ENCODE measurements at places on chromosomes 5 and 9.

DNA sequence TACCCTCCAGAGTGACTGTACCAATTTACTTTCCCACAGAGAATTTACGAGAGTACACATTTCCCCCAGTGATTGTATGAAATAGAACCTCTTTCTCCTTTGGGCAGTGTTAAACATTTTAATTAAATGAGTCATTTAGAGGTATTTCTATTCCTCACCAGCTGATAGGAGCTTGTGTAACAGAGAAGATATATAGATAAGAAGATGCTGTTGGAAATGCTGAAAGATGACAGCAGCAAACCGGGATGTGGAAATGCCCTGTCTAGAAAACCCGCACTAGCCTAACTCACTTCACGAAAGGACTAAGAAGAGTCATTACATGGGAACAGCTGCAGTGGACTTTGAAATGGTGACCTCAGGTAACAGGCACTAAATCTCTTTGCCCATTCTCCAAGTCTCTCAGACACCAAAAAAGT, 68.3 kb downstream of the LPAR1 start:
- no peak for DNase-seq

DNA sequence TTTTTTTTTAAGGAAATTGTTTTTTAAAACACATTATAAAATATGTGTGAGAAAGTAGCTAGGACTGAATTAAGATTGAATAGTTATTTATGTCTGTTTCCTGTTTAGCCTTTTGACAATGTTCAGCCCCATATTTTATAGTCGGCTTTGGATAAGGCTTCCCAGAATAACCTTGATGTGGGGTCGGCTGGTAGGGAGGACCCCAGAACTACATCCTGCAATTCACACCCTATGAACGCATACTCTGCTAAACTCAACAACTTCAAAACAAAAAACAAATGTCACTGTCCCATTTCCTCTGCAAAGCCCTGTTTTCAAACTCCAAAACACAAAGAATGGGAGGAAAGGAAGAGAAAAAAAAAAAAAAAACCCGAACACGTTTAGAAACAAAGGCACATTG, 63.1 kb downstream of the ARL15 start:
- no peak for DNase-seq

GRCh38 chr5:57478826-57479225, 3.8 kb downstream of the ACTBL2 start:
- DNase-seq, result no peak

DNA sequence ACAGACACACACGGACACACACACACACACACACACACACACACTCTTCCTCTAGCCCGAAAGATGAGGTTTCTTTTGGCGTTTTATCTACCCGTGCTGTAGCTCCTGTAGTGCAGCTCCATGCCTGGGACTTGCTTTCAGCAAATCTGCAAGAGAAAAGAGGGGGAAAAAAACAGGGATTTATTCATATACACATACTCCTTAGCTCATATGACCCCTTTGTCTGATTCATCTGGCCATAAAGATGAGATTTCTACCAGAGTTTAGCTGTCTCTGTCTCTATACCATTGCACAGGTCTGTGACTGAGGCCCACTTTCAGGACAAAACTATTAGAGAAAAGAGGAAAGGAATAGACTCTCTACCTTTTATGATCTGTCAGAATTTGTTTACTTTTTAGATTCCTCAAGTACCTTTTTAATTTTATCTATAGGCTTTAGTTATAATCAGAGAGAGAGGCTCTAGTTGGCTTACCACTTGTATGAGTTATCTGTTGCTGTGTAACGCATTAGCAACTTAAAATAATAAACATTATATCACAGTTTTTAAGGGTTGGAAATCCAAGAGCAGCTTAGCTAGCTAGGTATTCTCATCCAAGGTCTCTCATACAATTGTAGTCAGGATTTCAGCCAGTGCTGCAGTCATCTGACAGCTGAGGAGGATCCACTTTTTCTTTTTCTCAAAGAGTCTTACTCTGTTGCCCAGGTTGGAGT, 14.7 kb downstream of the SNX2 start:
- DNase-seq, result no peak

- no peak for DNase-seq
Measured at GRCh38 chr5:125891061-125891725, 532.0 kb upstream of the GRAMD2B start.

DNA sequence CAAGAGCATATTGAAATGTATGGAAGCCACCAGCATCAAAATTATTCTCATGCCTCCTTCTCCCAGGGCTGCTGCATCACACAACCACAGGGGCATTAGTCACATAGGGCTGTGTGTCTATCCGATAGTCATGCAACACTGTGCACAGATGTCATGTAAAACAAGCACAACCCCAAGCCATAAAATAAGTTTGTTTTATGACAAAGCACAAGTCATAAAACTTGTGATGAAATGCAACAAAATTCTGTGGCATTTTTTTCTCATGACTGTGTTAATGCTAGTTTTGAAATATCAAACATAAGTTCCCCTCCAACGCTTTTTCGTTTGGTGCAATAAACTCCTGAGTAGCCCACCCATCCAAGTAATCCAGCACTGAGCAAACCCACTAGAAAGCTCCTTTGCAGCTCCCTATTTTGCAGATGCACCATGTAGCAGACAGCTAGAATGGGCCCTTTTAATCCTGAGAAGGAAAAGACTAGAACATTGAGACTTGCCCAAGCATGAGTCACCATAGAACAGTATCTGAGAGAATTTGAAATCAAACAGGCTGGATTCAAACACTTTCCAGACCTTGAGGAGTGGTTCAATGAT, 93.3 kb upstream of the ZNF366 start:
- no peak for DNase-seq

- no peak for DNase-seq
Measured at GRCh38 chr5:93595420-93596147, 12.6 kb downstream of the NR2F1 start.

- DNase-seq, result no peak
Measured at GRCh38 chr5:152956943-152957613, 533.4 kb upstream of the GRIA1 start.

- DNase-seq, result no peak
Measured at GRCh38 chr9:27770541-27770940, 197.3 kb upstream of the C9orf72 start.

DNA sequence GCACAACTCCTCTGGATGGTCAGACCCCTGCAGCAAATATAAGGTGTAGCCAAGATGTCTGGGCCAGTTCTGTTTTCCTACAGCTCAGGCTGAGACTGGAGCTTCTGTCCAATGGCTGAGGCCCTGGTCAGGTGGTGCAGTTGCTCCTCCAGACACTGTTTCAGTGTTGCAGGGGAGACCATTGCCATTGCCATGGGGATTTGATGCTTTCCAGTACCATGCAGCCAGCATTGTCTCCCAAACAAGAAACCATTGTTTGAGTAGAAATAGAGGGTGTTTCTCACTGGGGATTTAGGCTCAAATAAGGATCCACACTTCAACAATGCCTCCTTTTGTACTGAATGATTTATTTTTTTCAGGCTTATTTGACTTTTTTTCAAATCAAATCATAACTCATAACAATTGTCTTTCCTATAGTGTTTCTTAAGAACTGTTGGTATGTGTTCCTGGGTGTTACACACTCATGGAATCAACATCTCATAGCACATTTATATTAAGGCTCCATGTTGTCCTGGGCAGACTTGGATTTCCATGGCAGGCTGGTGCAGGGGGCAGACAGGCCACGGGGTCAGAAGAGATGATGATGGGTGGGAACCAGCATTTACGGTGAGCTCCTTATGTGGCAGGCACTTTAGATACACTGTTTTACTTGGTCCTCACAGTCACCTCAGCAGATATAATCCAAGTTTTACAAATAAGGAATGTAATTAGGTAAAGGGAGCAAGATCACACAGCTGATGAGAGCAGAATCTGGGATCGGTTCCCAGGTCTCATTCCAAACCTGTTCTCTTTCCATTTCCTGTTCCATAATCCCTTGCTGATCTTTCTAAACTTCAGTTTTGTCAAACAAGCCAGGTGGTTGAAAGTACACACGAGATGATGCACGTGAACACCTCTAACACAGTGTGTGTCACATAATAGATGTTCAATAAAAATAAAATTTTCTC, 95.9 kb upstream of the GNAQ start:
- no peak for DNase-seq

DNA sequence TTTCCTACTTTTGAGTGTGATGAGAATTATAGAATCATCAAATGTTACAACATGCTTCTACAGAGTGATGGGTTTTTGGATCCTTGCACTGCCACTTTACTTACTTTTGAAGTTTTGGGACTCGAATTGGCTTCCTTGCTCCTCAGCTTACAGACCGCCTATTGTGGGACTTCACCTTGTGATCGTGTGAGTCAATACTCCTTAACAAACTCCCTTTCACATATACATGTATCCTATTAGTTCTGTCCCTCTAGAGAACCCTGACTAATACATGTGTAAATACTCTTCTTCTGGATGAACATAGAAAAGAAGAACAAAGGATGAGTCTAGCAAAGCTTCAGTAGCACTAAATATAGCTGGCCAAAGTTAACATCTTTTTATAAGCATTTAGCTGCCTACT, 98.7 kb upstream of the PDE4D start:
- DNase-seq, result no peak

- DNase-seq, result no peak
Measured at GRCh38 chr9:126723807-126724172, 81.0 kb upstream of the ZBTB43 start.

- DNase-seq, result no peak
Measured at GRCh38 chr5:38979535-38979934, 94.7 kb downstream of the RICTOR start.
